ENCODE measurements at places on chromosomes 12 and 14.
A peak's percentile ranks its signal among the peaks of the same experiment; 100 is the strongest.

DNA sequence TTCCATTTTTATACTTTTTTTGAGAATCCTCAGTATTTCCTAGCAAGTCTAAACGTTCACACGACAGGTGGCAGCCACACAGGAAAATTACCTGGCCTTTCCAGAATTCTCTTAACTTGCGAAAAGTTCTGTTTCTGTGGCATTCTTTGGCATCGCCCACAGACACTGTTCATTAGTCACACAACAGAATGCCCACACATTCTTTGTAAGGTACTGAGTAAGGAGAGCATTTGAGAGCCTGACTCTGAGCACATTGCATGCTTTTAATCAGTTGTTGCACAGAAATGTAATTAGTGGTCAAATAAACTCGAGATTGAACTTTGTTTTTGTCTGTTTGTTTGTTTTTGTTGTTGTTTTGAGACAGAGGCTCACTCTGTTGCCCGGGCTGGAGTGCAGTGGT lies 52.4 kb downstream of the LMNTD1 start:
- no peak for DNase-seq

GRCh38 chr12:49538510-49539403 lies at the start of gene KCNH3:
TSS of gene KCNH3 (plus strand) at chr12:49539030. CDS start at chr12:49539417, 387 bp downstream.
- DNase-seq = peak; percentile 85

- DNase-seq = no peak
These were observed 34.4 kb upstream of the SELPLG start for GRCh38 chr12:108668063-108668462.

GRCh38 chr14:50018201-50018932 lies 98.0 kb downstream of the VCPKMT start:
- DNase-seq = no peak

GRCh38 chr12:80001562-80001961 lies 66.7 kb upstream of the PPP1R12A start:
- no peak for DNase-seq

- DNase-seq = no peak
These were observed 45.6 kb downstream of the FANCM start for GRCh38 chr14:45181329-45181728.

DNA sequence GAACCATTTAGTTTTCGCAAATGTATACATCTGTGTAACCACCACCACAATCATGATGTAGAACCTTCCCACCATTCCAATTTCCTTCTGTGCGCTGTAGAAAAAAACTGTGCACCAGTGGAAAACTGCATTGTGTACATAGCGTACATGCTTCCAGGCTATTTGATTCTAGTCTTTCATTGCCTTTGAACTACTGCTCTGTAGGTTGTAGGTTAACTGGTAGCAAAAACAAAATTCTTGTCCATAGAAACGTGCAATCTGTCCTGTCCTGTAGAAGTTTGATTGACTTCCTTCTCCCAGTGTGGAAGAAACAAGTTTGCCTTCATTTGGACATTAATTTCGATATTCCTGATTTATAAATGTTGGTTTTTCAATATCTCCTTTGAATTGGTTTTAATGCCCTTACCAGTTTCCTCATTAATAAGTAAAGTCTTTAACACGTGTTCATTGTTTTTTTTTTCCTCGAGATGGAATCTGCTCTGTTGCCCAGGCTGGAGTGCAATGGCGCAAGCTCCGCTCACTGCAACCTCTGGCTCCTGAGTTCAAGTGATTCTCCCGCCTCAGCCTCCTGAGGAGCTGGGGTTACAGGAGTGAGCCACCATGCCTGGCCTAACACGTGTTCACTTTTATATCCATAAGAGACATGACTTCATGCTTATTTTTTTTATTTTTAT lies 3.6 kb upstream of the ISM2 start:
- DNase-seq = no peak

DNA sequence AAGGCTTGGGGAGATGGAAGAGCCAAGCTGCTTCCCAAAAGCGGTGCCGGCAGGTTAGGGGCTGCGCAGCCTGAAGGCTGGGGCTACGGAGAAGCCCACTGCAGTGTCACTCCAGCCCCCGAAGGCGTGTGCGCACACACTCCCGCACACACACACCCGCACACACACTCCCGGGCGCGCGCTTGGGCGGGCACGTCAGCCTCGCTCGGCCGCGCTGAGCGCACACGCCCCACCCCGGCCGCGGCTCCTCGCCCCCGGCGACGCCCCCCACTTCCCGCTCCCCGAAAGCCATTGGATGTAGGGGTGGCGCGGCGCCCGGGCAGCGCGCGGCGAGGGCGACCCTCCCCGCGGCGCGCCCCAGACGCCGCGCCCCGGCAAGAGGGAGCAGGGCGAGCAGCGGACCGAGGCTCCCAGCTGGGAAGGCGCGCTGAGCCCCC lies at the start of gene KCNK10:
Gene KCNK10 (minus strand): TSS at position 184 of the 437 bp plus-strand sequence. CDS start 471 bp downstream, outside the sequence.
- no peak for DNase-seq

DNA sequence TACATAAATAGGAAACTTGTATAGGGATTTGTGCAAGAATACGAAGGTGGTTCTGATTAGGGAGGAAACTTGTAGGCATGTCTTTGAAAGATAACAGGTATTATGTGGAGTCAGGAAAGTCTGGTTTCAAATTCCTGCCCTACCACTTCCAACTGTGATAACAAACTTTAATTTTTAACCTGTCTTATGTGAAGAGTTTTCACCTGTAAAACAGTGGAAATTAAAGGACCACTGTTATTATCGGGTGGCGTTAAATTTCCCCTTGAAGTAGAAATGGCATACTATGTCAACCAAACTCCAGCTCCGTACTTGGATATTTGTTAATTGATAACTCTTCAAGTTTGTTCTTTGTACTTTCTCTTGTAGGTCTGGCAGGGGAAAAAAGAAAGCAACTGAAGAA lies 6.1 kb downstream of the OR6C1 start:
- no peak for DNase-seq

GRCh38 chr12:25573346-25573745 lies 20.3 kb upstream of the LMNTD1 start:
- DNase-seq = no peak

GRCh38 chr12:123847019-123847418 lies 84.9 kb downstream of the DNAH10 start:
- DNase-seq = no peak

- DNase-seq = no peak
These were observed 907.2 kb downstream of the LRFN5 start for GRCh38 chr14:42513837-42514236.

DNA sequence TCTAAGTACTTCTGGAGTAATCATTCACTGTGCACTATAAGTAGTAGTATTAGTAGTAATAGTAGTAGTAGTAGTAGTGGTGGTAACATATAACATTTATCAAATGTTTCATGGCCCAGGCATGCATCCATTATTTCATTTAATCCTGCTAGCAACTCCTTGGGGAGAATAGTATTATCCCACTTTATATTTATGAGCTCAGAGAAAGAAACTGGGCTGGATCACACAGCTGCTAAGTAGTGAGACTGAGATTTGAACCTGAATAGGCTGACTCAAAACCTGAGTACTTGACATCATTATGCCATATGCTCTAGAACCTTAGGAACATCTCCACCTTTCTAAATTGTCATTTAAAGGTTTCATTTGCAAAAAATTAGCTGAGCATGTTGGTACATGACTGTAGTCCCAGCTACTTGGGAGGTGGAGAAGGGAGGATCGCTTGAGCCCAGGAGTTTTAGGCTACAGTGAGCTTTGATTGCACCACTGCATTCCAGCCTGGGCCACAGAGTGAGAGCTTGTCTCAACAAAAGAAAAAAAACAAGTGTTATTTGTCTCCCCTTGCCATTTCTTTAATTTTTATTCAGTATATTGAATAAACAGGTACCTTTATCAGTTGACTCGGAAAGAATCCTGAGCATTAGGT lies 11.4 kb upstream of the NID2 start:
- no peak for DNase-seq

DNA sequence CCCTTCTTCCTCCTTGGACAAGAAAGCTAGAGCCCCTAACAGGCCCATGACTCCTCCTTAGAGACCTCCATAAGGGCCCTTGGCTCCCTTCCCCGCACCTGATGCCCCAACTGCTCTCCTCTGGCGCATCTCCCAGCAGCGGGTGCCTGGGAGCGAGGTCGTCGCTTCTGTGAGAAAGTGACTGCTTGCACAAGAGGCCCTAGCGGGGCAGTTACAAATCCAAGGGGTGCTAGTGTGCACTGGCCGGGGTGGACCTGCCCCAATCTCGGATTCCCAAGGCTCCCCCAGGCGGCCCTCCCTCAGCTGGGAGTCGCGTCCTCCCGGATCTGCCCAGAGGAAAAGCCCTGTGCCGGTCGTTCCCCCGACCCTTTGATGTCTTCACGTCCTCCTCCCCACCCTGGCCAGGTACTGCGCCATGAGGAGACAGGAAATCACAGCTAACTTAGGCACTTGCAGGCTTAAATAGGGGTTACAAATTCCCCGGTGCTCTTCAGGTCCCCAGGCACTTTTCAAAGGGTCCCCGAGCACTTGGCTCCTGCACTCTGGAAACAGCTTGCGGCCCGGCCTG lies 2.8 kb downstream of the NKX2-8 start:
- DNase-seq = no peak

DNA sequence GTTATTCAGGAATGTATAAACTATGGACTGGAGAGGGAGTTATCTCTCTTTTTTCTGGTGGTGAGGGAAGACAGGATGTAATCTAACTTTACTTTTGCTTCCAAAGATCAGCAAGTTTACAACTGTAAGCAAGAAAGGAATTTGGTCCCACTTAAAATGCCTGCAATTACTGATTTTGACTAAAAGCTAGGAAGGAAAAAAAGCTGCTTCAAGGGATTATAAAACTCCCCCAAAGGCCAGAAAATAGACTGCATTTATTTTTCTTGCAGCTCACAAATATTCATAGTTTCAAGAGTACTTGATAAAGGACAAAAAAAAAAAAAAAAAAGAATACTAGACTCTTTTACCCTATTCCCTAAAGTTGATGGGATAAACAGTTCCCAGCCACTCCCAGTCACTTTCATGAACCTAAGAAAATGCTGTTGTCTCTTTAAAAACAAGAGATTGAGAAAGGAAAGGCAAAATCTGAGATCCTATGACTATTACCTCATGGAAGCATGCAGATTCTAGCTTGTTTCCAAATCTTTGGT lies 128.7 kb upstream of the BMP4 start:
- no peak for DNase-seq

DNA sequence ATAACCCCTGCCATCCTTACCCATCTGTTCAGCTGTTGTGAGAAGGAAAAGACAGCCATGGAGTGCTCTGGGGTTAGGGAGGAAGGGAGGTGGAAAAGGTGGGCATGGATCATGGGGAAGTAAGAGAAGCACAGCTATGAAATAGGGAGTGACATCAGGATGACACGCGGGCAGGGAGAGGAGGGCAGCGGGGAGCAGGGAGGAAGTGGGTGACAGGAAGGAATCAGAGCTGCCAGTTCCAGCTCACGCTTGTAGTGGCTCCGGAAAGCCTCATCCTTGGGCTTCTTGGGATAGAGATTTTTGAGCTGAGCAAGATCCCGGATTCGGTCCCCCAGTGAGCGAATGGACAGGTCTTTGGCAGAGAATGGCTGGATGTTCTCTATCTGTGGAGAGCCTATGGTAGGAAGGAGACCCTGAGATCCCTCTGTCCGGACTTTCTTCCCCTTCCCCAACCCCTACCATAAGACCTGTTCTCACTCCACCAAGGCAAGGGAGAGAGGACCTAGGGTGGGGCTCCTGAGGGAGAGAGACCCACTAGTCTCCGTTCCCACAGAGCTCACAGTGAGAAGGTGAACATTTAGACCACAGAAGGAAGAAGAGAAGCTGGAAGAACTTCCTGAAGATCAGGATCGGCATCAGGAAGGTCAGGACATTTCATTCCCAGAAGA lies 10.3 kb downstream of the NAB2 start:
- no peak for DNase-seq

DNA sequence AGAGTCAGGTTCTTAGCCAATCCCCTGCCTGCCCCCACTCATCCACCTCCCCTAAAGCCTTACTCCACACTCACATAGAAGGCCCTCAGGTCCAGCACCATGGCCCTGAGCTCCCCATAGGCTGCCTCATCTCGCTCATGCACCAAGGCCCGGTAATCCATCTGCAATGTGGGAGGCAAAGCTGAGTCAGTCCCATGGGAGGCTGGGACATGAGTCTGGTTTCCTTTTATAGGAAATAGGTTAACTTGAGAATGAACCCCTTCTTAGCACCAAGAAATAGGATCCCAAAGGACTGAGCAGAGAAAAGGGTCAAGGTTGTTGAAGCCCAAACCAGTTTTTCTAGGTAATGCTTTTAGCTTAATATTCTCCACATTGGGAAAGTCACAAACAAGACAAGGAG lies 2.1 kb upstream of the EMC9 start:
- no peak for DNase-seq

- DNase-seq = no peak
These were observed 2.5 kb upstream of the PLEKHD1 start for GRCh38 chr14:69481815-69482568.

- DNase-seq = no peak
These were observed 82.1 kb upstream of the TMCC3 start for GRCh38 chr12:94732367-94732990.

GRCh38 chr14:54207075-54207474 lies 189.7 kb upstream of the CDKN3 start:
- DNase-seq = no peak

DNA sequence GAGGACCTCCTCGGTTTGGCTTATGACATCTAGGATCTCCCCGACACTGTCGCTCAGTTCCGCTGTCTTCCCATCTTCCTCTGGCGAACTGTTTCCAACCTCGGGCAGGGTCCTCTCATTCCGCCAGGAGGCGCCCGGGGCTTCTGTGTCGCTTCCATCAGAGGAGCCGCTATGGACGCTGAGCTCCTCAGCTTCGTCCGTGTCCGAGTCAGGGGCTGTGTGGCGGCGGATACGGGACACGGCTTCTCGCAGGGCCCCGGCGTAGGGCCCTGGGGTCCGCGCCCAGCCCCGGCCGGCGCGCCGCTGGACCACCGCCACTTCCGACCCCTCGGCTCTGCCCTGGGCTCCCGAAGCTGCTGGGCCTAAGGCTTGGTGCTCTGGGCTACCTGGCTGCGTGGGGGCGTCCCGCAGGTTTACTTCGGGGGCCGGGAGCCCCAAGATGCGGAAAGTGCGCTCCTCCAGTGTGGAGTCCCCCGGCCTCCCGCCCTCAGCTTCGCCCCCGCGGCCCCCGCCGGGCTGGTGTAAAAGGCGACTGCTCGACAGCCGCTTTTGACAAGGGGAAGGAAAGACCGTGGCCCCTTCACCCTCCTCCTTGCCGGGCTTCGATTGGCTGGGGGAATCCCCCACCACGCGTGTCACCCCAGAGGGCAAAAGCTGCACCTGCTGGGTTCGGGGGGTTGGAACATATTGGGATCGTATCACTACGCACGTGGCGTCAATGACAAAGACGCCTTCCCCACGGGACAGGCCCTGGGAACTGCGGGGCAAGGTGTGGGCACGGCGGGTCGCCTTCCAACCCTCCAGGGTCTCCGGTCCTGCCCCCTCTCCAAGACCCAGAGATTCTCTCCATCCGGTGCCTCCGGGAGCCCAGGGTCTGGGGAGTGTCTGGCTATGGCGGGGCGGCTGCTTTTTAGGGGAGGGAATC lies 2.1 kb downstream of the DDN start:
- DNase-seq = peak; percentile 48

GRCh38 chr12:54734196-54734950 lies 86.2 kb upstream of the DCD start:
- DNase-seq = no peak

DNA sequence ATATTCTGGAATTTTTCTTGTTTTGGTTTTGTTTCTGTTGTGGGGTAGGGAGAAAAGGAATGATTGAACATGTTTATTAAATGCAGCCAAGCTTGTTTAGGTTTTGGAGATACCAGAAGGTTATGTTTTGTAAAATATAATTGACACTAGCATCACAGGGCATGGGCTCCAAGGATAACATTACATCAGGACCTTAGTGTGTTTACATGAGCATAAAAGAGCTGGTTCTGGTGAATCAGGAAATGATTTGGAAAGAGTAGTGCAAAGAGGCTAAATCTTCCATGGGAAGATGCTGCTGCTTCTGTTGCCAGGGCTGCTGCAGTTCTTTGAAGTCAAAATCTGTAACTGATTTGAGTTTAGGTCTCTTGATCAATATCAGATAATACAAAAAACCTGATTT lies 118.7 kb downstream of the ETNK1 start:
- no peak for DNase-seq
